ENCODE measurements at places on chromosomes 7 and 10. TPM values are rescaled to one million over a fixed set of nuclear protein-coding genes. Genes with fewer than 3 reads are reported as not detected.
A peak's percentile ranks its signal among the peaks of the same experiment; 100 is the strongest.

- no peak for DNase-seq
Observed at GRCh38 chr7:100946766-100947365, 2.5 kb upstream of the MUC3A start.

GRCh38 chr7:106057962-106058927 lies 53.9 kb downstream of the SYPL1 start:
- no peak for DNase-seq

DNA sequence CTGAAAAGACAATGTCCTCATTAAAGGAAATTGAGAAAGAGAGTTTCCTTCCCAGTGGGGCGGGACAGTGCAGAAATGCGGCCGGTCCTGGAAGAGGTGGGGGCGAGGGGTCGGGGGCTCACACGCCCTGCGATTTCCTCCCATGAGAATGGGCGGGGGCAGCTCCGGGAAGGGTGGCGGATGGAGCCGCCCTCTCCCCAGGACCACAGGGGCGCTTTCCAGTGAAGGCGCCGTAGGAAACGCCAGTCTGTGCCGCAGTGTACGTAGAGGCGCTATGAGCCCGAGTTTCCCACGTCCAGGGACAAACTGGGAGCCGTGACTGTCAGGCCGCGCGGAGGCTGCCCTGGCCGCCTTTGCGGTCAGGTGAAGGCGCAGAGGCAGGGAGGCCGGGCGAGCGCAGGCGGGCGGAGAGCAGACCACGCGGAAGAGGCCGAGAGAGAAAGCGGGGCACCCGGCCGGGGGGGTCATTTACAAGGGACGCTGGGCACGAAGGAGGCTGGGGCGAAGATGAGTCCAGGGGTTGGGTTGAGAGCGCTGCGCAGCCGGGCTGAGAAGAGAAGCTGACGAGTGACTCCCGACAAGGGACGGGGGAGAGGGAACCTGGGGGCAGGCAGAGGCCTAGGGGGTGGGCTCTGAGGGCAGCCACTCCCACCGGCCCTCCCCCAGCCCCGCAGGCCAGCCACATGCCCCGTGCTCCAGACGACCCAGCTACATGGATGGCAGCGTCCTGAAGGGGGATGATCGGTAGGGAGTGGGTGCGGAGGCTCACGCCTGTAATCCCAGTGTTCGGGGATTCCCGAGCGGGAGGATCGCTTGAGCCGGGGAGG lies 45.0 kb downstream of the ALOX5 start:
- DNase-seq: peak; percentile 2

GRCh38 chr7:139118805-139119485 lies 9.4 kb upstream of the ZC3HAV1 start:
- DNase-seq: no peak

GRCh38 chr10:15658069-15658702 lies 61.5 kb downstream of the ITGA8 start:
- no peak for DNase-seq

DNA sequence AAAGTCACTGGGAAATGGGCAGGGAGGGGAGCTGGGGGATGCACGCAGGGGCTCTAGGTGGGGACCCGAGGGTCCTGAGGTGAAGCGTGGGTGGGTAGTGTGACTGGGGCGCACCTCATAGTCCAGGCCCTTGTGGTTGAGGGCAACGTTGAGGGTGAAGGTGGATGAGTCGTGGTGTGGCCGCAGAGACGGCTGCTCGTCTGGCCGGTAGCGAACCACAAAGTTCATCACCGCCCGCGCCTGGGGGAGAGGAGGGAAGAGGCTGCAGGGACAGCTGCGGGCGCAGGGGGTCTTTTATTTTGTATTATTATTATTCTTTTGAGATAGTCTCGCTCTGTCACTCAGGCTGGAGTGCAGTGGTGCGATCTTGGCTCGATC lies 5.8 kb upstream of the MOGAT3 start:
- no peak for DNase-seq

GRCh38 chr10:33655921-33656320 lies 321.5 kb upstream of the NRP1 start:
- no peak for DNase-seq

DNA sequence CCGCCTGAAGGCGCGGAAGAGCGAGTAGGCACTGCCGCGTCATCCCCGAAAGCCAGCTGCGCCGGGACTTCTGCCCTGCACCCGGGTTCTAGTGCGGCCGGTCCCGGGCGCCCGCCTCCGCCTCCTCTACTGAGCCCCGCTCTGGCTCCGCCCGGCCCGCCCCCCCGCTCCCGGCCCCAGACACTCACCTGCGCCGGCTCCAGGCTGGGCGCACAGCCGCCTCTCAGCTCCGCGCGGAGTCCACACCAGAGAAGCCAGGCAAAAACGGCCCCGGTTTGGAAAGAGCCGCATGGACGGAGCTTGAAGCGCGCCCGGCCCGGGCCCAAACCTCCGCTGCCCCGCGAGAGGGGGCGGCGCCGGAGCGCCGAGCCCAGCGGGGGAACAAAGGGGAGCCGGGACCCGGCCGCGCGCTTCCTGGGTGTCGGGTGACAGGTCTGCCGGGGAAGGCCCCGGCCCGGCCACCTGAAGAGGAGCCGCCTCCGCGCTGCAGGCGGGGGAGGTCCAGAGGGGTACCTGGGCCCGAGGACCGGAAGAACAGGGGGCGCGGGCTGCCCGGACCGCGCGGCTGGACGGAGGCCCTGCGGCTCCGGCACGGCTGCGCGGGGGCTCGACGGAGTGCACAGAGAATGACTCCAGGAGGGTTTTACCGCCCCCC lies 168.2 kb downstream of the NRF1 start:
- peak; percentile 14 for DNase-seq

- no peak for DNase-seq
Observed at GRCh38 chr10:127926455-127926854, 19.6 kb downstream of the PTPRE start.

DNA sequence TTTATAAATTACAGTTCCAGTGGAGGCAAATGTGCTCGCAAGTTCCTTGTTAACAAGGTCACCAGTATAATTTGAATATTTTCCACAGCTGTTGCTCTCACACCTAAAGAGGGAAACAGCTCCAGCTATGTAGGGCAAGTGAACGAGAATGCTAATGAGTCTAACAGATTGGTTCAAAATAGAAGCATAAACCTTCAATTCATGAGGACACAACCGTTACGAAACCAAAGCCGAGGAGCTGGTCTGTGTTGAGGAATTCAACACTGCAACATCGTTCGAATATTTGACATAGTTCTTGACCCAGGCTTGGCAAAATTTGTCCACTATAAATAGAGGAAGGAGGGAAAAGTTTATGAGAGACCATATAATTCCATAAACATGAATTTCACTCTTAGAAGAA lies 161.3 kb downstream of the KLF6 start:
- DNase-seq: peak; percentile 80

Gene SNCG
- total RNA-seq: 4.4 TPM

Gene GDF2
- not detected for total RNA-seq

- peak; percentile 87 for DNase-seq
Observed at GRCh38 chr10:11551916-11552602, 59.4 kb downstream of the USP6NL start.

Gene PNLIPRP1
- not detected for total RNA-seq

DNA sequence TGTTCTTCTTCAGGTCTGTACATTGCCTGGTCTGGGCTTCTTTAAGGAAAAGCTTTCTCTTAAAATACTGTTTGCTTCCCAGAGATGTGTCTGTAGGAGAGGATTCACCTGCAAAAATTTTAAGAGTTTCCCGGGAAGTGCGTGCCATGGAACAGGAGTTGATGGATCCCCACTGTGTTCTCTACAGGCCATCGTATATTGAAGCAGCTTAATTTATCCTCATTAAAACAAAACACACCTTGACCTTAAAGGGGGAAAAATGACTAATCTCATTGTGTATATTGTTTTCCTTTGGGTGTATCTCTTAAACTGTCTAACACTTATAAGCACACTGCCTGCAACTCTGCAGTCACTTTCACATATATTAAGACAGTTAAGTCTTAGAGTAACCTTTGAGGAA lies 111.4 kb downstream of the ST7 start:
- no peak for DNase-seq

DNA sequence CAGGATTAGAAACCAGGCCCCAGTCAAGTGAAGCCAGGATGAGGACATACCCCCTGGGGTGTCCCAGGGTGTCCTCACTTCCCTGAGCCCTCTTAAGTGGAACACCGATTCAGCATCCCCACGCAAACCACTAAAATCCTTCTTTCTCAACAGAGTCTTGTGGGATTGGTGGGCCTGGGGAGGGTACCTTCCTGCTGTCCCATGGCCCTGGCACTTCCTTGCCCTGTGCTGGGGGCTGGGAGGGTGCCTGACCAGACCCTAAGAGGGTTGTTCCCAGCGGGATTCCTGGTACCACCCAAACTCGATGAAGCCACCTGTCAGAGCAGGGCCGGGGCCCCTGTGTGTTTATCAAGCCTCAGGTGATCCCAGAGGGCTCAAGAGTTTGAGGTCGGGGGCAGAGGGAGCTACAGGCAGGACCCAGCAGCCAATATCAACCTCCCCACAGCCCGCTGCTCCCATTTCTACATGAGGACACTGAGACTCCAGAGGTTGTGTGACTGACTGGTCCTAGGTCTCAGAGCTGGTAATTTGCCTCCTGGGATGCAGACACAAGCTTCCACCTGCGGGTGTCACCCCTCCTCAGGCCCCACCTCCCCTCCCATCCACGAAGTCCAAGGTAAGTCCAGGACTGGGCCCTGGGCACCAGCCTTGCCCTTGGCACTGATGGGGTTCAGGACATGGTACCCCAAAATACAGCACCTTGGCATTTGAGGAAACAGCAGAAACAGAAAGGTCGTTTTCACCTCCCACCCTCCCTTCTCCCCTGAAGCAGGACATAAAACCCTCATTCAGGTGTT lies 31.4 kb downstream of the OAT start:
- DNase-seq: no peak

- DNase-seq: no peak
Observed at GRCh38 chr10:43354330-43354635, 17.2 kb upstream of the FXYD4 start.

- no peak for DNase-seq
Observed at GRCh38 chr10:120402147-120402766, 54.8 kb upstream of the PLPP4 start.

DNA sequence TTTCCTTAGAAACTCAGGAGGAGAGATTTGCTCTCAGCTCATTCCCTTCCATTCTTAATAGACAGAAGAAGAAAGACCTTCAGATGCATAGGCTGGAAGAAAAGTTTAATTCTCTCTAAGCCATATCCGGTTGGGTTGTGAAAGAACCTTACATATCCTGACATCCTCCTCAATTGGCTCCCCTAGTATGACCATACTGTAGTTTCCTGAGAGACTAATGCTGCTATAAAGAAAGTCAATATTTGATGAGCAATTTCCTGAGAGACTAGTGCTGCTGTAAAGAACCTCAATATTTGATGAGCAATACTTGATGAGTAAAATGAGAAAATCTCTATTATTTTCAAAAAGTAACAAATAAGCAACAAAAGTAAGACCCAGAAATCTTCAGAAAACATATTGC lies 888.5 kb upstream of the SORCS1 start:
- no peak for DNase-seq

Gene LLCFC1
- total RNA-seq: not detected
